ENCODE measurements at places on chromosomes 3 and 15. TPM values are rescaled to one million over a fixed set of nuclear protein-coding genes. Genes with fewer than 3 reads are reported as not detected.

Gene ZCWPW2
- 1.1 TPM for total RNA-seq

Gene AMT
- total RNA-seq = 4.4 TPM

Gene GUCA1C
- not detected for total RNA-seq

Gene KIF23
- total RNA-seq = 2.3 TPM

Gene SPTSSB
- under 0.01 TPM for total RNA-seq

Gene PCLAF
- total RNA-seq = 20.8 TPM

Gene PPP1R14D
- not detected for total RNA-seq

Gene CYP8B1
- not detected for total RNA-seq

Gene BCHE
- 10.4 TPM for total RNA-seq

Gene WDR49
- total RNA-seq = under 0.01 TPM

Gene MNS1
- 1.9 TPM for total RNA-seq

Gene IQCF2
- total RNA-seq = not detected

Gene IGF2BP2
- 18.6 TPM for total RNA-seq

Gene OR5K2
- total RNA-seq = not detected

Gene FBXW12
- total RNA-seq = not detected

Gene TMEM207
- total RNA-seq = not detected

Gene TEX9
- 4.6 TPM for total RNA-seq

Gene TMC3
- not detected for total RNA-seq

Gene SH2D7
- not detected for total RNA-seq

Gene PDE8A
- 17.3 TPM for total RNA-seq

Gene CPEB1
- total RNA-seq = 26.9 TPM

Gene EPB42
- total RNA-seq = not detected

Gene RAD51
- total RNA-seq = 1.4 TPM

Gene ST3GAL6
- 1.3 TPM for total RNA-seq

Gene RETNLB
- total RNA-seq = not detected

Gene AGBL1
- total RNA-seq = not detected

Gene SLC2A2
- not detected for total RNA-seq

Gene PPM1L
- 0.69 TPM for total RNA-seq

Gene RYR3
- total RNA-seq = under 0.01 TPM

Gene XCR1
- total RNA-seq = not detected

Gene XRN1
- 41.6 TPM for total RNA-seq

Gene ISG20
- 3.1 TPM for total RNA-seq

Gene CDCP1
- total RNA-seq = 5.5 TPM

Gene SI
- not detected for total RNA-seq

Gene CFAP91
- total RNA-seq = 0.47 TPM

Gene FBXO40
- not detected for total RNA-seq

Gene ITGB5
- total RNA-seq = 391 TPM

Gene MRPS11
- total RNA-seq = 38.1 TPM

Gene ZIC1
- total RNA-seq = not detected

Gene EIF2A
- 188 TPM for total RNA-seq

Gene OCA2
- total RNA-seq = not detected

Gene GPR176
- total RNA-seq = 58.8 TPM

Gene CLK3
- 42.8 TPM for total RNA-seq

Gene CPB1
- total RNA-seq = not detected

Gene GNL3
- total RNA-seq = 51.2 TPM

Gene STAC
- not detected for total RNA-seq

Gene GHRL
- total RNA-seq = not detected

Data from bronchial smooth muscle cell (primary cell).